Trophoblast cell (in vitro differentiated cells and primary cell): ENCODE measurements at places on chromosomes 12 and 14.
A peak's percentile ranks its signal among the peaks of the same experiment; 100 is the strongest.

DNA sequence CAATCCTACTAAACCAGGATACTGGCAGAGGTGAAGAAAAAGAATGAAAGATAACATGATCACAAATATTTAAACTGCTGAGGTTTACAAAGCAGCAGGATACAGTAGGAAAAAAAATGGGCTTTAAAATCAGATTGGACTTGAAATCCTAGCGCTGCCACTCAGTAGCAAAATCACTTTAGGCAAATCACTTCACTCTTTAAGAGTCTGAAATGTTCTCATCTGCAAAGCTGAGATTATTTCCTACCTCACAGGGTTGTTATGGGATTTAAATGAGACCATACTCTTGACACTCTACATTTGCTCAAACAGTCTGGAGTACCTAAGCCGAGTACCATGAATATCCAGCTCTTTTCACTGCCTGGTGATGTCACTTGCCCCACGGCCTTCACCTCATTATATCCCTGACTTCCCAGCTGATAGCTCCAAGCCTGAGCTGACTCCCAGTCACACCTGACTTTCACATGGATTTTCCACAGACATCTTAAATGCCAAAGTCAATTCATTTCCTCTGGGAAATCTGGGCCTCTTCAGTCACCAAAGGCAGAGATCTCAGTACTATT is 60.2 kb downstream of the UBR7 start:
- no peak for DNase-seq

- DNase-seq = no peak
Measured at GRCh38 chr14:90837355-90837754, 21.1 kb upstream of the TTC7B start.

DNA sequence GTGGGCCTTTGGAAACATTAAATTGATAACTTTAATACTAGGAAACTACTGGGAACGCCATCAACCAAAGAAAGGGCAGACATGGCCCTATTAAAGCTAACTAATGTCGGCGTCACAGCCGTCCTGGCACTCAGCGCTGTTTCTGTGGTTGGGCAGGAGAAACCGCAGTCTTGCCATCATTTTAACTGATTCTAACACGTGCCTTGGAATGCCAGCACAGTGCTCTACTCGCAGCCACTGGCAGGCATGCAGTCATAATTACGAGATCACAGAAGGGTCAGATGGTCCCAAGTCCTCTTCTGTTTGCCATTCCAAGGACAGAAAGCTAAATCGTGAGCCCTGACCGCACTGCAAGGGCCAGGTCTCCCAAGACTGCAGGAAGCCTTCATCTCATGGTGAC is 75.2 kb downstream of the RIMBP2 start:
- no peak for DNase-seq

DNA sequence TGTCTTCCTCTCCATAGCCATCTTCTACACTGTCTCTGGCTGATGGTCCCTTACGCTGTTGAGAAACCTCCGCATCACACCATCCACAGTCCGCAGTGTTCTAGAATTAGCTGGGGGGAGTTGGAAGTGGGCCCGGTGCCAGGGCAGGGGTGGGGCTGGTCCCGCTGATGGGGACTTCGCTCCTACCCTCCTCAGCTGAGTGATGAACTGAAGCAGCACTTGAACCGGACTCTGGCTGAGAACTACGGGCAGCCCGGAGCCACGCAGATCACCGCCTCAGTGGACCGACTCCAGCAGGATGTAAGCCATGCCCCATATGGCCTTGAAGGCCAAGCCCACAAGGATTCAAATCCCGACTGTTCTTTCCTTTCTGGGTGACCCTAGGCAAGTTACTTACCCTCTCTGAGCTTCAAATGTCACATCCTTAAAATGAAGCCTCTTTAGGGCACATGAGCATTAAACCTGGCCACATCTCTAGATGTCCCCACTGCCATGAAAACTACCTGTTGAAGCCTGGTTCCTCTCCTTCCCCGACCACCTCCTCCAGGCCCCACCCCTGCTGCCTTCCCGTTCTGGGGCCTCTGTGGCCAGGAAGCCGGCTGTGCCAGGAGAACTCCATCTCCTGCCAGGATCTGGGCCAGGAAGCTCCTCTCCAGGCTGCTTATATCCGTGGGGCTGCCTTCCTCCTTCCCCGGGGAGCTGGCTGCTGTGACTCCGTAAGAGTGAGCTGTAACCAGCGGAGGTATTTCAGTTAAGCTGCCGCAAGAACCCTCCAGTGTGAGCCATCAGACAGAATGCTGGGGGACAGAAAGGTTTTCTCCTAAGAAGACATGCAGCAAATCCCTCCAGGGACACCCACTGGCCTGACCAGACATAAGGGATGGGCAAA is 53.1 kb downstream of the TSPAN11 start:
- no peak for DNase-seq

- DNase-seq = no peak
Measured at GRCh38 chr12:47317175-47317915, 237.6 kb upstream of the AMIGO2 start.

DNA sequence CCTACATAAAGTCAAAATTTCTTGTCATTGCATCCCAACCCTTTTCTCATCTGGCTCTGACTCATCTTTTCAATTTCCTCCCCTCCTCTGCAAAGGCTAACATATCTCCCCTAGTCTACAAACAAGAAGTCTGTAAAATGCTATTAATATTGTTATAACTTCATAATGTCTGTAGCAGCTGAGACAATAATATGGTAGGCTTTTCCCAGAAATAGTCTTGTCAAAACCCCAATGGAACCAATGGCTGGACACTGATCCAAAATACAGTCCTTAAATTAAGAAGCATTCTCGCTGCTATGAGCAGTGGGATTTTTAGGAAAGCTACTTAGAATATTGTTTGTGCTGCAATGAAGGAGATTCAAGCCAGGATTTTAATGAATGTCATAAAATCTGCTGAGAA is 131.4 kb downstream of the KLHL28 start:
- DNase-seq = no peak

GRCh38 chr12:9649532-9649940 is 20.0 kb upstream of the CLEC2D start:
- DNase-seq = no peak

GRCh38 chr14:104383088-104383995 is 196.2 kb upstream of the C14orf180 start:
- DNase-seq = no peak

DNA sequence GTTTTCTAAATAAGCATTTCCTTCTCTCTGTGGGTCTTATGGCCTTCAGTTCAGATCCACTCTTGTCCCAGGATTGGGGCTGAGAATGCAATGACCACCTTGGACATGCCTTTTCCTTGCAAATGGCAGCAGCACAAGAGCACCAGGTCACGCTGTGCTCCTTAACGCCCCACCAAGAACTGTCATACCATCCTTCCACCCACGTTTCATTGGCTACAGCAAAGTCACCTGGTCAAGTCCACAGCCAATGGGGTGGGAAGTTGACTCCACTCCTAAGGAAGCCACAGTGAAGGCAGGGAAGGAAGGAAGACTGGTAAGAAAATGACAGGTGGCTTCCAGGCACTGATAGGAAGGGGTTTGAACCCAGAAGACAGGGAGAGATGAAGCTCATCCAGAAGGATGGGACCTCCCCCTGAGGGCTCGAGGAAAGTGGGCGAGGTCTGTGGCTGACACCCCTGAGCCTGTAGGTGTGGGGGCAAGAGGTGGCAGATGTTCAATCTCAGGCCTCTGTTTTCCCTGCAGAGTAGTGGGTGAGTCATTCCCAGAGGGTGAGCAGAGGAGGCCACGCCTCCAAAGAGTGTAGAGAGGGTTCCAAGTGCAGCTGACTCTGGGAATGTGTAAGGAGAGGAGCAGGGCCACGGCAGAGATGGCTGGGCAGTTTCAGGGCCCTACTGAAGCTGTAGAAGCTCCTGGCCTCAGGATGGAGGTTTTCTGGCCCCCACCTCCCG is 113.5 kb upstream of the VRK1 start:
- peak; percentile 46 for DNase-seq

- DNase-seq = no peak
Measured at GRCh38 chr14:22797017-22797917, 18.0 kb downstream of the SLC7A7 start.

GRCh38 chr12:84811291-84811690 is 101.3 kb downstream of the SLC6A15 start:
- DNase-seq = no peak

GRCh38 chr12:93039062-93039461 is 110.0 kb upstream of the EEA1 start:
- DNase-seq = no peak

- no peak for DNase-seq
Measured at GRCh38 chr14:80465546-80466220, 254.4 kb upstream of the DIO2 start.

DNA sequence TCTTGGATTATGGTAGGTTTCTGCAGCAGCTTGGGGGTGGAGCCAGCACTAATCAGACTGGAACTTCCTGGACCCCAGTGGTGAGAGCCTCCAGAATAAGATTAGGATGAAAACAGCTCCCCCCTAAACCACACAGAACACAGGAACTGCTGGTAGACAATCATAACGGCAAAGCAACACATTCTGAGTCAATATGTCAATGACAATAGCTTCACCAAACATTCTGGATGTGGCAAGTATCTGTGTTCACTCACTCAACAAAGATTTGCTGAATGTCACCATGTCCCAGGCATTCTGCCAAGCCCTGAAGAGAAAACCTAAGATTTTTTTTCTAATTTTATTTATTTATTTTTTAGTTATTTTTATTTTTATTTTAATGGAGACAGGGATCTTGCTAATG is 65.2 kb downstream of the LRRC74A start:
- DNase-seq = no peak

- DNase-seq = no peak
Measured at GRCh38 chr12:104452087-104452486, 4.7 kb upstream of the CHST11 start.
